ENCODE measurements at places on chromosomes 7 and 10.

DNA sequence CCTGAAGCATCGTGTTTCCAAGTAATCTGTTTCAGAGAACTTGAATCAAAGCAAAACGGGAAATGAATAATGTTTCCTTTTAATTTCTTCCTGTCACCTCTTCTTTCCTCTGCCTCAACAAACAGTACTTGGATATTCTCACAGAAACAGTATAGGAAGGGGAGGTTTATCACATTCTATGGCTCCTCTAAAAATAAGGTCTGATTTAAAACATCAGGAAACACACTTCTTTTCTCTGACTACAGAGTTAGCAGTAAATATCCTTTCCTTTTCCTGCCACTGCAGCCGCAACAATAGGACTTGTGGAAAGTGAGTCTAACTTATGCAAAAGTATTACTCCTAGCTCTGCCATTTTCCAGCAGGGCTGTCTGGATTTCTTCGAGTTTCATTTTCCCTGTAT lies 62.3 kb downstream of the CH25H start:
- no peak for DNase-seq

DNA sequence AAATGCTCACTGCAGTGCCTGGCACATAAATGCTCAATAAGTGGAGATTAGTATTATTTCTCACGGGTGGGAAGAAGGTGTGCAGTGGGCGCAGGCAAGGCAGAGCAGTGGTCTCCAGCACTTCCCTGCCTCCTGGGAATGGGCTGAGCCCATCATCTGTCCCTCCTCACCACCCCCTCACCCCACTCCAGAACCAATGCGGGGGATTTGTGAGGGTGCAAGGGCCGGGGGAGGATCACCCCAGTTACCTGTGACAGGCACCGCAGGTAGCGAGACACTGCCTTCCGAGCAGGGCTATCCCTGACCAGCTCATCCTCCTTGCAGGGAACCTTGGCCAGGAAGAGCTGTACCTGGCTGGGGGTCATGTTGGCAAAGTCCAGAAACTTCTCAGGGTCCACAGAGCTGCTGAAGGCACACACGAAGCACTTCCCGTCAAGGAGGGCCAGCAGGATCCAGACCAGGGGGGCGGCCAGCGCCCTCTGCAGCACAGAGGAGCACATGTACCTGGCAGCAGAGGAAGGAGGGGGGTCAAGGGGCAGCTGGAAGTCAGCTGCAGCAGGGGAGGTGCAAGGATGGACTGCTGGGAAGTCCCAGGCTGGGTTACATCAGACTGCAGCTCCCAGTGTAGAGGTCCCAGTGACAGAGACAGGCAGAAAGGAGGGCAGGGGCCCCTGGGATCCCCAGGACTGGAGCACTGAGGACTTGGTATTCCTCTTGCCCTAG lies 2.8 kb downstream of the CALHM3 start:
- DNase-seq, result no peak

- no peak for DNase-seq
Measured at GRCh38 chr7:114934086-114934485, 12.2 kb downstream of the MDFIC start.

DNA sequence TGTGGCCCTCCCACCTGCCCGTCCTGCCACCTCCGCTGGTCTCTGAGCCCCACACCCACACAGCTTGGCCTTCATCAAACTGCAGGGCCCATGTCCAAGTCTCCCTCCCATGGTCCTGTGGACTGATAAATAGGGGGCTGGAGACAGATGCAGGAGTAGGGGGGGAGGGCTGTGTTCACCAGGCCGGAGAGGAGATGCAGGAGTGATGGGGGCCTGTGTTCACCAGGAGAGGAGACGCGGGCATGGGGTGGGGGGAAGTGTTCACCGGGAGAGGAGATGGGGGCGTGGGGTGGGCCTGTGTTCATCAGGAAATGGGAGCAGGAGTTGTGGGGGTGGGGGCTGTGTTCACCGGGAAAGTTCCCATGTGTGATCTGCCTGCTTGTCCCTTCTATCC lies 37.0 kb downstream of the JAKMIP3 start:
- no peak for DNase-seq

GRCh38 chr7:159127691-159128642 lies 16.7 kb downstream of the VIPR2 start:
- no peak for DNase-seq

GRCh38 chr10:107450056-107450455 lies 285.6 kb upstream of the SORCS1 start:
- no peak for DNase-seq

DNA sequence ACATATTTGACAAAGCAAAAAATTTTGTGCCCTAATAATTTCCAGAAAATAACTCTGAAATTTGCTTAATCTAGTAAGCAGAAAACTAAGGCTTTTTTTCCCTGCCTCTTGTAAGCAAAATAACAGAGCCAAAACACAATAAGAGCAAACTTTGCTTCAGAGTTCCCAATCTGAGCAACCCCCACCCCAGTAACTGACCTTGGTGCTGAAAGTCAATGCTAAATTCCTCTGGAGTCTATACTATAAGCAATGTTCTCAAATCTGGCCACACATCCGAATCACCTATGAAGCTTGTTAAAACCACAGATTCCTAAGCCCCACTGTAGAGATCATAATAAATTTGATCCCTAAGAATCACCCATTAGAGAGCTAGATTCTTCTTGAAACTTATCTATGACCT lies 150.5 kb downstream of the ELAPOR2 start:
- no peak for DNase-seq

GRCh38 chr10:48638739-48639527 lies 34.1 kb upstream of the ARHGAP22 start:
- no peak for DNase-seq

DNA sequence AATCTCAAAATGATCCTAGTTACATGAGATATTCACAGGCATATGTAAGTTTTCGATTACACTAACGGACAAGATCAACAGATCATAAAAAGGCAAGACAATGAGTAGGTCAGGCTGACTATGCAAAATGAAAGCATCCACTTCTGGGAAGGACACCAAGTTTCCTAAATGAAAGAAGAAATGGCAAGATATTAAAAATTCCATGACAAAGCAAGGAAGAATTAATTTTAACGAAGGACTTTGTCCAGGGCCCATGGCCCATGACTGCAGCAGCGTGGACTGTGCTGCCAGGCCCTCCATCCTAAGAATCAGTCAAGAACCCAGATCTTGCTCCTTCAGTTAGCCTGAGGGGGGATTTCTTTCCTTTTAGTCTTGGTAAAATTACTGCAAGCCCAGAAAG lies 182.4 kb upstream of the FRMD4A start:
- DNase-seq, result no peak

DNA sequence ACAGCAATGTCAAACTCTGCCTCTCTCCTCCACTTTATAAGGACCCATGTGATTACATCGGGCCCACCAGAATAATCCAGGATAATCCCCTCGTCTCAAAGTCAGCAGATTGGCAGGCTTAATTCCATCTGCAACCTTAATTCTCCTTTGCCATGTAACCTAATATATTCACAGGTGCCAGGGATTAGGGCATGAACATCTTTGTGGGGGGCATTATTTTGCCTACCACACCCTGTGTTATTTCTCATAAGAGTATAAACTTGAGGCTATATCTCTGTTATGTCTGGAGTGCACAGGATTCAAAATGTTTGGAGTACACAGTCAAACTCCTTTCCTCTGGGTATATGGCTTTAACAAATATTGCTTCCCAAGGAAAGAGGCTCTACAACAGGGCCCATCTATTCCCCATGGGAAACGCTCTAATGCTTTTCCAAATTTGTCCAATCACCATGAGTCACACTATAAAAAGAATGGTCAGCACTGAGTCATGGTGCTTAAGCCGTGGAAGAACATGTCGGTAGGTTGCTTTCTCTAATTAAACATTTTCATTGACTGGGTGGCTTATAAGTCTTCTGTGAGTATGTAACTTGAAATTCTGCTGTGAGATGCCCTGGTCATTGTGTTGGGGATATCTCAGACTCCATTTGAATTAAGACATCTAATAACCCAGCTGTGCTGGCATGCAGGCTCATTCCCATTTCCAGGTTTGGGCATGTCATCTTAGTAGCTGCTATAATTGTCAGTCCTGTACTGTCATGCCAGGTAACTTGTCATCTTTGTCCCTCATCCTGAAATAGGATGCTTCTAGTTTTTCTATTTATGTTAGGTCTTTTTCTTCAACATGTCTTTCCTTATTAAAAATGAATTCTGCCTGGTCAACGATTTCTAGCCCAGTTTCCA lies 11.5 kb upstream of the AKR1B10 start:
- DNase-seq, result peak; percentile 54

- no peak for DNase-seq
Measured at GRCh38 chr7:44162785-44163395, 21.8 kb upstream of the MYL7 start.

- no peak for DNase-seq
Measured at GRCh38 chr7:142356166-142356565, 98.3 kb upstream of the PRSS58 start.

DNA sequence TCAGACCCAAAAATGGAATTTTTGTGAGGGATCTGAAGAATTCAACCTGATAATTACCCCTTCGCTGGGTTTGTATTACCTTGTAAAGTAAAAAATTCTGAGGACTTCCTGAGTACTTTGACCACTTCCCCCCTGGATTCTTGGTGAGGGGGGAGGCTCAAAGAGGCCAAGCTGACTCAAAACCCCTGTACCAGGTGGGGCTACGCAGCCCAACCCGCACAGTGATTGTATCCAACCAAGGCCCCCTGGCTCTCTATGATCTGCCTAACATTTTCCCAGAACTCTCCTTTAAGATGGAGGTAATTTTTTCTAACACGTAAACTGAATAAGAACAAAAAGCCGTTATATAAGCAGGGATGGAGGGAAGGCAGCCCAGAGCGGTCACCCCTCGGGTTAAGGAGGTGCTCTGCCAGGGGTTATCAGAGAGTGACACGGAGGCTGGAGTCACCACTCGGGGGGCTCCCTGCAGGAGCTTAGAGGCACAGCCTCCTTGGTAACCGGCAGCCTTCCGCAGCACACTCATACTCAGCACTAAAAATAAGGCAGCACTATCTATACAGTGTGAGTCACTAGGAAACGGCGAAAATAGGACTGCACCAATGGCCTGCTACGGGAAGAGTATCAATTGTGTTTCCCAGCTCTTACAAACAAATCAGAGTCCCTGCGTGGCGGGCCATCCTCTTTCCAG lies 255.4 kb downstream of the ELMO1 start:
- no peak for DNase-seq

DNA sequence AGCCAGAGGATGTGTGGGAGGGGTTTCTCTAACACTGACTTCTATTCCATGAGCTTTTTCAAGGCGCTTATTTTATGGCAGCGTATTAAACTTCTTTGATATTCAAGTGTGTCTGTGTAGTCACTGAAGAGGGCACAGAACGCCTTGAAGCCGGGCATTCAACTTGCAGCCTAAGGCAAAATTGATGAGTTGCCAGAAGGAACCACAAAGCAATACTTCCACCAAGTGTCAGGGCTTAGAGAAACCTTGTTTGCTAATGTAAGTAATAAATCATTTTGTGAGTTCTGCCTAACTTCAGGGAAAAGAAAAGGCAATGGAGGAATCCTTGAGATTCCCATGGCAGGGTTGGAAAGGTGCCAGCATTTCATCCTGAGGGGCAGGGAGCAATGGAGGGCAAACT lies 163.8 kb downstream of the LCOR start:
- no peak for DNase-seq

- DNase-seq, result no peak
Measured at GRCh38 chr10:122487174-122487765, 25.9 kb downstream of the HTRA1 start.

- DNase-seq, result no peak
Measured at GRCh38 chr10:21355591-21356011, 169.9 kb downstream of the SKIDA1 start.

GRCh38 chr10:86716466-86716865 lies 40.0 kb upstream of the BMPR1A start:
- DNase-seq, result no peak

DNA sequence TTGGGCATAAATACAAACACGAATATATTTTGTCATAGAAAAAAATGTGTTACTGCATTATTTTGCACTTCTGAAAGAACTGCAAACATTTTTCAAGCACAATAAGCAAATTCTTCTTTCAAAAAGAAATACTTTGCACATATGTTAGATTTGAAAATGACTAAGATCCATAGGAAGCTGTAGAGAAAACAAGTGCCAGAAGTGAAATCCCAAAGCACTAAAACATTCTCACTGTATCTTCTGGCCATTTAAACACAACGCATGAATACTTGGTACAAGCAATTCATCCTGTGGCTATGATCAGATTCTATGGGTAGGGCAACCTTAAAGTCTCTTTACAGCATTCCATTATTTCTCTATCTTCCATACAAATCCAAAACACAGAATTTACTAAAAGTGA lies 225.4 kb upstream of the IMMP2L start:
- no peak for DNase-seq

GRCh38 chr10:91589015-91589657 lies 43.7 kb downstream of the PPP1R3C start:
- peak; percentile 84 for DNase-seq

GRCh38 chr10:5013385-5013784 lies 9.7 kb upstream of the AKR1C2 start:
- no peak for DNase-seq

DNA sequence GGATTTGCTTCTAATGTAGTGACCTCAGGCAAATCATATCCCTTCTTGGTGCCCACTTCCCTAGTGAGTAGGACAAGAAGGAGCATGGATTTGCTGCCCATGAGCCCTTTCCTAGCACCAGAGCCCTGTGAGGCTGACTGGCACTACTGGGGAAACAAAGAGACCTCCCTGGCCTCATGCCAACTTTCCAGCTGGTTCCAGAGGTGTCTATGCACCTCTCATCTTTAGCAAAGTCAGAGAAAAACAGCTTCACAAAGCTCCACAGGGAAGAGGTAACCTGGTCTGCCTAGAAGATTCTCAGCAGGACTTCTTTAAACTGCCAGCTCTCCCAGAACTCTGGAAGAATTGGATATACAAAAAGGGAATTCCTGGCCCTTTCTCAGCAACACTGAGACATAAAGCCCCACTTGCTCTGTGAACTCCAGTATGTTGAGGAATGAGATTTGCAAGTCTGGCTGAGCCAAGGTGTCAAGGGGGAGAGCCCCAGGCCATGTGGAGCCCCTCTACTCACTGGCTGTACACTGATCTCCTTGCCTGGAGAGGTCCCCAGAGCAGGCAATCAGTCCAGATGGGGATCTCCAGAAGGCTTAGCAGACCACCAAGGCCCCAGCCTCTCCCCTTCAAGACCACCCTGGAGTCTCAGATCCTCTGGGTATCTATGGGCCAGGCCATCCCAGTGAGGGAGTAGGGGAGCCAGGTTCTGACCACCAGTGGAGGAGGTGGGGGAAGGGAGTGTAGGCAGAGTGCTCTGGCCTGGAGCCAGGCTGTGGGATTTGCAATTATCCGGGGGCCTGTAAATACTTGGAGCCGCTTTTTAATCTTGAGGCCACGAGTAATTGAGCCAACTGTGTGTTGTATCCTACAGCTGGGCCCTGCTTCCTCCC lies 24.4 kb upstream of the RBM20 start:
- DNase-seq, result no peak

DNA sequence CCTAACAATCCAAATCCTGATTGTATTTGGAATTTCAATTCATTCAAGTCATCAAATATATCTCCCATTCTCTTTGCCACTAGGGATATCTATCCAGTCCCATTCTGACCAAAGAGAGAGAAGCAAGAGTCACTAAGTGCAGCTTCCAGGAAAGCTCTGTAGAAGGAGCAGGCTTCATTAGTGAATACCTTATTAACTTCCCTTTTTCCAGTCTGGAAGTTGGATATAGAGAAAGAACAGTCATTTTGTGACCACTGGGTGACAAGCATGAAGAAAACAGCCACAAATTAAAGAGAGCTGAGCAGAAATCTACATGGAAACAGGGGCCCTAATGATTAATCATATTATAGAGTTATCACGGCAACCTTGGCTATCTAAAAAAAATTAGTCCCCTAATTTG lies 190.7 kb upstream of the ADO start:
- no peak for DNase-seq

All from gastrocnemius medialis (tissue), 4 donors.